ENCODE measurements at places on chromosomes 11 and 22.

DNA sequence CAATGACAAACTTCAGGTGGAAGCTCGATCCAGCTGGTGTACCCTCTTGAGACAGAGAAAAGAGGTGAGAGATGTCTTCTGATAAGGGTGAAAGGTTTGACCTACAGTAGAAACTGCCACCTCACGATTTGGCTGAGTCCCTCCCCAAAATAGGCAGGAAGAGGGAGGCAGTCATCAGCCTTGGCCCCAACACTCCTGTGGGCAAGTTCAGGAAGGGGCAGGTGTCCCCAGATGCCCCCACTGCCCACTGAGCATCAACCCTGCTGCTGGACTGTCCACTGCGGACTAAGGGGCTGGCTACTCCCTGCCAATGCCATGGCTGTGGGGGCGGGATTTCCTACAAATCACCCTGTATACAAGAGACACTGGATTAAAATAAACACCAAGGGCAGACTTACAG, 441.4 kb downstream of the BUD13 start:
- DNase-seq, result no peak

GRCh38 chr11:34890089-34890488, 26.1 kb downstream of the APIP start:
- no peak for DNase-seq

GRCh38 chr22:30033901-30034300, 46.4 kb upstream of the HORMAD2 start:
- no peak for DNase-seq

- DNase-seq, result no peak
Measured at GRCh38 chr11:1072821-1073231, 1.8 kb upstream of the MUC2 start.

DNA sequence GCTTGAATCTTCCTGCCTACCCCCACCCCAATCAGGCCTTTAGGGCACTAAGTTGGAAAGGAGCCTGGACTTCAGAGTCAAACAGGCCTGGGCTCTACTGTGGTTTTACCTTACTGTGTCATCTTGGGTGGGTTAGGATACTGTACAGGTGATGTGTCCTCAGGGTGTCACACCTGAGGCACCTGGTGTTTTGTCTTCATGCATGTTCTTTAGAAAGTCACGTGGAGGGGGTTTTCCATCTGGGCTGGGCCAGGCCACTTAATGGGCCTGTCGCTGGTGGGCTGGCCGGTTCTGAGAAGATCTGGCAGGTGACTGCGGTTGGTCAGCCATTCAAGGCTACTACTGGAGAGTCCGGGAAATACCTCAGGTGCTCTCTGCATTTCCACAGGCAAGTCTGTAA, 92.6 kb downstream of the SWAP70 start:
- no peak for DNase-seq

GRCh38 chr11:63805844-63806415, 7.3 kb upstream of the SPINDOC start:
- no peak for DNase-seq

DNA sequence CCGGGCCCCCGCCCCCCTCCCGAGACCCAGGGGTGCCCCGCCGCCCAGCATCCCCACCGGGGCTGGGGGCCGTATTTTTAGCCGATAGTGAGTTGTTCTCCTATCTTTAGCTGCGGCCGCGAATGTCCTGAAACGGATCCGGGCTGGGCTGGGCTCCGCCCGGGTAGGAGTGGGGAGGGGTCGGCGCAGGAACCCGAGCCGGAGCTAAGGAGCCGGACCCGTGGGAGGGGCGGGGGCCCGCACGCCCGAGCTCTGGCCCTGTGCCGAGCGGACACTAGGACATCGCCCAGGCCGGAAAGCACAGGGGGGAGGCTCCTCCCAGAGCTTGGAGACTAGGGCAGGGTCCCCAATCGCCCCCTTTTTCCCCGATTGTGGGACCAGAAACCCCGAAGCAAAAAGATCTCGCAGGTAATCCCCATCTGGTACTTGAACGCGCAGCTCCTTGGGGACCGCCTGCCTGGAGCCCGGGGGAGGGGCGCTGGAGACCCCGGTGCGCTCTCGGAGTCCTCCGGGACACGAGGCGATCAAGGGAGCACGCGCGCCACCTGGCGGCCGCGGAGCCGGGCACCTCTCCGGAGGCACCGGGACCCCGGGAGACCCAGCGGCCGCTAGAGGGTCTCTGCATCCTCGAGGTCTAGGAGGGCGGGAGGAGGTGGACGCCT, 669 bp downstream of the CDC42EP2 start:
- DNase-seq, result no peak

- peak; percentile 84 for DNase-seq
Measured at GRCh38 chr11:39732001-39732400, 1727.5 kb downstream of the LRRC4C start.

DNA sequence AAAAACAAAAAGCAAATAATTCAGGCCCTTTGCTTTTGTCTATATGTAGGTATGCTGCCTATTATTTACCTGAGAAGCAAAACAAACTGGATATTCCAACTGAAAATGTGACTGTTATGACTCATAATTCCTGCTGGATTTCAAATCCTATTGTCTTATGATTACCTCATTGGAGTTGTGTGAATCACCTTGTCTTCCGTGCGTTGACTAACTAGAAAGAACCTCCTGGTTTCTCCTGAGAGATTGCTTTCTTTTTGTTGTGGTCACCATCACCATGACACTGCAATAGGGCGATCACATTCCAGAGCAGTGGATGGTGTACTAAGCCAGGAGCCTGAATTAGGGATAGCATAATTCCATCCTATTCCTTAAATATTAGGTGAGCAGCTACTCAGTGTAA, 23.0 kb upstream of the EXPH5 start:
- DNase-seq, result no peak

DNA sequence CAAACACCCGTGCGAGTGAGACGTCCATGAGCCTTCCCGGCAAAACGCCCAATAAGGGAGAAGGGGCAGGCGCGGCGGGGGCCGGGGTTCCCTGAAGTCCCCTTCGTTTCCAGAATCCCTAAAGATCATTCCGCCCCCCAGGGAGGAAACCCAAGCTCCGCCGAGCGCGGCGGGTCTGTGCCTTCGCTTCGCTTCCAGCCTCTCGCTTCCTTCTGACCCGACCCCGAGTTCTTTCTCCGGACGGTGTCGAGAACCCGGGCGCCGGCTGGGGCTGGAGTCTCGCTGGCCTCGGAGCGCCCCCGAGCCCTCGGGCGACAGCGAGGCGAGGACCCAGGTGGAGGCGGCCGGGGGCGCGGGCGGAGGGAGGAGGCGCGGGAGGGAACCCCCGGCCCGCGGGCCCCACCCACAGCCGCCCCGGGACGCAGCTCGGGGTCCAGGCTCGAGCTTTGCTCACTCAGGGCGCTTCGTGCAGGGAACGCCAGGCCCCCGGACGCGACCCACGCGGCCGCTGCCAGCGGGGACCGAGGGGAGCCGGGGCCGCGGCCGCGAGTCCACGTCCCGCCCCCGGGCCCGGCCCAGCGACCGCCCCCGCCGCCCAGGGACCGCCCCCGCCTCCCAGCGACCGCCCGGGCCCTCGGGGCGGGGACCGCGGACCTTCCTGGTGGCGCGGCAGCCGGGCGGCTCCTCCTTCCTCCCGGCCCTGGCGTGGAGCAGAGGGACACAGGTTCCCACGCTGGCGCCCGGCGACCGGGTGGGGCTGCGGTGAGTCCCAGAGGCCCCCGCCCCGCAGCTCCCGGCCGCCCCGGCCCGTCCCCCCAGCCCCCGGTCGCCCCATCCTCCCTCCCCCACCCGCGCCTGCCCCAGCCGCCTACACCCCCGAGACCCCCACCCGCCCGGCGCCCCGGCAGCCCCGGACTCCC, at the start of gene PGGHG:
Gene PGGHG, plus strand, starts transcription at position 649 of the 920 bp plus-strand sequence. CDS start 691 bp downstream, outside the sequence.
- DNase-seq, result no peak

GRCh38 chr22:43377896-43378704, 33.7 kb upstream of the MPPED1 start:
- DNase-seq, result peak; percentile 22

DNA sequence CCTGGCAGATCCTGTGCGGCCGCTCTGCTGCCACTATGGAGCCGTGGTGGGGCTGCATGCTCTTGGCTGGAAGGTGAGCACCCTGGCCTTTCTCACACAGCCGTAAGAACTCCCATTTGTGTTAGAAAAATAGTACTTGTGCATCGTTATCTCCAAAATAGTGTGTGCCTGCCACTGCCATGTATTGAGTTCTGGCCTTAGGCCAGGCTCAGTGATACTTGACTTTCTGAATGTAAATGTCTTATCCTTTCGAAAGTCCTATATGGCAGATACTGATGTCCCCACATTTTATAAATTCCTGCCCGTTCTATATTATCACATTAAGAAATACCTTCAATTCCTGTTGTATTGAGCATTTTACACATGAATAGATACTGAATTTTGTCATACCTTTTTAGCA, 4.4 kb upstream of the TMEM179B start:
- no peak for DNase-seq

DNA sequence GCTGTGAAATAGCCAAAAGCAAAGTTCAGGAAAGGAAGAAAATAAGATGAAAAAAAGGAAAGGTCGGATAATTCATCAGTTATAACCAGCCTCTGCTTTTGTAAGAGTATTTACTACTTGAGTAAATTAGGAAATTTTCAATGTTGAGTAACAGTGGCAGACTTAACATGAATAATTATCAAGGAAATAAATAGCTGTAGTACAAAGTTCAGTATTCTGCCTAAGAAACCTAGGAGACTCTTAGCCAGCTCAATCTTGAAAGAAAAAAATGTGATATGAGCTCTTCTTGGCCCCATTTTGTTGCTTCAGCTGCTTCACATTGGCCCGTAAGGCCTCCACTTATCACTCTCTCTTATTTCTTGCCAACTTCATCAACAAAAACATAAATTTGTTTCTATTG, 17.0 kb upstream of the DNAJB7 start:
- DNase-seq, result no peak

DNA sequence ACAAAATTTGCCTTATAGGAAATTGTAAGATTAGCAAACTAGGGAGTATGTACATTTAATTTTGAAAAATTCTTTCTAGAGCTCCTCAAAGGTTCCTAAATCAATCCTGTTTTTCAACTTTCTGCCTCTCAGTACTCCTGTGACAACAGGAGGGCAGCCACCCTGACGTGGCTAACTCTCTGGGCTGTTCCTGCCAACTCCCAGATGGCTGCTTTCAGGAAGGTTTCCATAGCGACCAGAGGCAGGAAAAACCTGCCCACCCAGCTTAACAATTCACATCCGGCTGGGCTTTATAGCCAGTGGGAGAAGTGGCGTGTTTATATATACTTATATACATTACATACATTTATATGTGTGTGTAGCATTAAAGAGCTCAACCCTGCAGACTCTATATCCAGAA, 26.5 kb downstream of the SGSM3 start:
- DNase-seq, result peak; percentile 98

GRCh38 chr11:34348919-34349318, 8.9 kb downstream of the ABTB2 start:
- DNase-seq, result no peak

GRCh38 chr11:67211656-67212436, 54.4 kb upstream of the GRK2 start:
- DNase-seq, result no peak

DNA sequence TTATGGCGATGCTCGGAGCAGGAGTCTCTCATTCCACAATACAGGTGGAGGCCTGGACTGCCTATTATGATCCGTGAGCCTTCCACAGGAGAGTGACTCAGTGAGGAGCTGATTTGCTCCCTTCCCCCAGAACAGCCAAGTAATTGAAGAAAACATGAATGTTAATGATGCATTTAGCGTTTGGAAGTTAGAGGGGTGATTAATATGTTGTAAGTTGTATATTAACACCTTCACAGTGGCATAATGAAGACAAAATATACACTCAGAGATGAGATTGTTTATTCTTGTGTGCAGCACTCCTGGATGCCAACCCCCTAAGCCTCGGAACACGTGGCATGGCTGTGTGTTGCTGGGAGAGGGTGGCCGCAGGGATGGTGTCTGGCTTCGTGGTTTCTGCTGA, 98.6 kb downstream of the GRIK4 start:
- no peak for DNase-seq

DNA sequence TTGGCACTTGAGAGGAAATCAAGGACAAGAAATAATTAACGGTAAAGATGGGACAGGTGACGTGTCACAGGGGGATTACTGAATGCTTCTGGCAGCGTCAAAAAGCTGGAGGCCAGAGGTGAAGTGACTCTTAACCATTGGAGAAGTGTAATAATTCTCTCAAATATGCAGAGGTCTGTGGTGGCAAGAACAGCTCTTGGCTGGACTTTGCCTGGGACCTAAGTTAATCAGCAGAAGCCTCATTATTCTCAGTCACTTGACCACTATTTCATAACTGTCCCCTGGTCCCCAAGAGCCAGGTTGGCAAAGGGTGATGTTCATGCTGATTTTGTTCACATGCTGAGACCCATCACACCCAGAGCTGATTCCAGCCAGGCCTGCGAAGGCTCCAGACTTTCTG, 72.9 kb downstream of the TIMP3 start:
- DNase-seq, result no peak

GRCh38 chr22:46148816-46149511, 1.4 kb upstream of the PPARA start:
- no peak for DNase-seq

- no peak for DNase-seq
Measured at GRCh38 chr11:7522121-7522520, 8.3 kb downstream of the PPFIBP2 start.

- DNase-seq, result no peak
Measured at GRCh38 chr11:112932593-112932992, 28.6 kb upstream of the NCAM1 start.

DNA sequence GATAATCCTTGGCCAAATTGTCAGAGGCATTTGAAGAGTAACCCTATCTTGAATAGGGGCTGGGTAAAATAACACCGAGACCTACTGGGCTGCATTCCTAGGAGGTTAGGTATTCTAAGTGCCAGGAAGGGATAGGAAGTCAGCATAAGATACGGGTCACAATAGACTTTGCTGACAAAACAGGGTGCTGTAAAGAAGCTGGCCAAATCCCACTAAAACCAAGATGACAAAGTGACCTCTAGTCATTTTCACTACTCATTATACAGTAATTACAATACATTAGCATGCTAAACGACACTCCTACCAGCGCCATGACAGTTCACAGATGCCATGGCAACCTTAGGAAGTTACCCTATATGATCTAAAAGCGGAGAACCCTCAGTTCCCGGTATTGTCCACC, 964 bp upstream of the REXO2 start:
- DNase-seq, result no peak

- no peak for DNase-seq
Measured at GRCh38 chr22:27212617-27213177, 555.3 kb downstream of the MIAT start.

- DNase-seq, result no peak
Measured at GRCh38 chr11:75355051-75355450, 3.6 kb upstream of the ARRB1 start.

DNA sequence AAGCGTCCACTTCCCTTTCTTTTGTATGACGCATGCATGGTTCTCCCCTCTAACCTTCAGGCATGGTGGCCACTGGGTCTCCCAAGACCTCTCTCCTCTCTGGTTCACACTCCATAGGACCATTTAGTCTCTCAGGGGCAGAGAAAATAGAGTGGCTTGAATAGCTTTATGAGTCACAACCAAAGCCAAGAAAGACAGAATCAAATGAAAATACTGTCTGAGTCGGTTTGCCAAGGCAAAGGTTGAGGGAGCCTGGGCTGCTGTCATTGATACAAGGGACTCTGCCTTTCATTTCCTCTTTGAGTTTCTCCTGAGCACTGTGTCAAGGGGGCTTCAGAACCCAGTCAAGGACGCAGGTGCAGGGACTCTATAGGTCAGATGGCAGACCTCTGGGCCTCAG, 44.2 kb downstream of the TENM4 start:
- no peak for DNase-seq
